ENCODE measurements at places on chromosomes 7 and 10.

DNA sequence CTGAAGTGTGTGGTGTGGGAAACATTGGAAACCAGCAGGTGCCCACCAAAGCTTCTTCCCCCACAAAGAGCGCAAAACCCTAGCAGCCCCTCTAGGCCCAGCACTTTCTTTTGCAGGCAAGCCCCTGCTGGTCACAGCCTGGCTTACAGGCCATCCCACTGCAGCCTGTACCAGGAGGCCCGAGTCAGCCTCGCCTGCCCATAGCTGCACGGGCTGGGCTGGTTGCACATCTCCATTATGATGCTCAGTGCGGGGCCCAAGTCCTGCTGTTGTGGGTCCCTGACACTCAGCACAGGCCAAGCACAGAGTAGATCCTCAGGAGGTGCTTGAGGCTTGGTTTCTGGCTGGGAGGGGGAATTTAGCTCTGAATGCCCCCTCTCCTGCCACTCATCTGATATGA lies 8.0 kb downstream of the CDHR1 start:
- no peak for DNase-seq

DNA sequence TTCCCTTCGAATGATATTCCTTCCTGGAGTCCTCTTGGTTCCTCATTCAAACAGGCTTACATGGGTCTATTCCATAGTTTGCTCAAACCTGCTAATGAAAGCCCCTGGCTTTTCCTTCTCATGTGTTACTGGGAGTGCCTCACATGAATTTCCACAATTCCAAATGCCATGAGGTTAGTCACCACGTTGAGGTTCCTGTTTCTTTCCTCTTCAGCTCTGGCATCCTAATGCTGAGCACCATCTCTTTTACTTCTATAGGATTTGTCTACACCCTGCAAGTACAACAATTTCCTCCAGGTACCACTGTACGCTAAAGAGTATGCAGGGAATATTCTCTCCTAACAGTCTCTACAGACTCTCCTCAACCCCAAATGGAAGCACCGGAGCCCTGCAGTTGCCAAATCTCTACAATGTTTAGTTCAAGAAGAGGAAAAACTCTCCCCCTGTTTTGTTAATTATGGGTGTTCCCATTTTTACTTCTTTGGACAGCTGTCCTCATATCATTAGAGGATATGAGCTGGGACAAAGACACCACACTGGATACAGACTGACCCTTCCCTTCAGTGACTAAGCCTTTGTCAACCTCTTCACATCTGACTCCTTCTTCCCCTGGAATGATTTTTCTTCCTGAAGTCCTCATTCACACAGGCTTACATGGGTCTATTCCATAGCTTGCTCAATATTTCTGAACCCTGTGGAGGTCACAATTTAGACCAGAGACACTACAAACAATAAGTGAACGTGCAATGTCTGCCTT lies 145.8 kb upstream of the BET1 start:
- DNase-seq, result no peak

DNA sequence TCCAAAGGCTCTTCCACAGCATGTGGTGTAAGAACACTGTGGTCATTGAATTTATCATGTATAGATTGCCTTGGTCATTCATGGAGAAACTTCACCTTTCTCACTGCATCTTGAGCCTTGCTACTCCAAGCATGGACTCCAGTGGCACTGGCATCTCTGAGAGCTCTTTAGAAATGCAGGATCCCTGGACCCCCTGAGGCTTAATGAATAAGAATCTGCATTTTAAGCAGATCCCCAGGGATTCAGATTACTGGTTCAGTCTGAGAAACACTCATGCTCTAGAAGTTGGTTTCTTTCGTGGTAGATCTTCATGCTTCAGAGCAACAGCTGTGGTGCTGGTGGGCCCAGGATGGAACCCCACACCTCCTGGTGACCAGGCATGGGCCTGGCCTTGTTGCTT lies 63.2 kb downstream of the CFAP58 start:
- DNase-seq, result no peak

GRCh38 chr10:104092749-104093148 lies 7.1 kb upstream of the COL17A1 start:
- no peak for DNase-seq

DNA sequence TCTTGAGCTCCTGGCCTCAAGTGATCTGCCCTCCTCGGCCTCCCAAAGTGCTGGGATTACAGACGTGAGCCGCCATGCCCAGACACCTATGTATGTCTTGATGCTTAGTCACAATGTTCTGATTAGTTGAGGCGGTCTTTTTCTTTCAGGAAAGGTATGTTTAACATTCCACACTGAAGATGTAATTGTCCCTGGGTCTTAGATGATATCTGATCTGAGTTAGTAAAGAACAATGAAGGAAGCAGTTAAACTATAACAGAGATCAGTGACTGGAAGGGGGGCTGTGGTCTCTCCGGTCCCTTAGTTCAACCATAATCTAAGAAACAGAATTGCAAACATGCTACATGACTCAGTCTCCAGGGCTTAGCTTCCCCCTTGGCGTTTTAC lies 31.5 kb upstream of the SH2D4B start:
- DNase-seq, result no peak

DNA sequence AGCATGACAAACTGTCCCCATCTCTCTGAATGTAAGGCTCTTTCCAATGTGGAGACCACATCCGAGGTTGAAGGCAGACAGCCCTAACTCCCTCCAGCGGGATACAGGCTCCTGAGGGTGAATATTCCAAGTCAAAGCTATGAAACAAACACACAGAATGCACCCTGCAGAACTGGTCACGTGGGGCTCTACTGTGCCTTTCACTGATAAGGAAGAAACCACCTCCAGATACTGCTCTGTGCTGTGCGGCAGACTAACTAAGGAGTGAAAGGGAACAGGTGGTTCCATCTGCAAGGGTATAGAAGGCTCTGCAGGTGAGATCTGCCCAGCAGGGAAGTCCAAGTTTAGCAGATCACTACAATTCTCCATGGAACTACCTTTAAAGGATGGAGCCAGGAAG lies 534.4 kb downstream of the KCNMA1 start:
- no peak for DNase-seq

DNA sequence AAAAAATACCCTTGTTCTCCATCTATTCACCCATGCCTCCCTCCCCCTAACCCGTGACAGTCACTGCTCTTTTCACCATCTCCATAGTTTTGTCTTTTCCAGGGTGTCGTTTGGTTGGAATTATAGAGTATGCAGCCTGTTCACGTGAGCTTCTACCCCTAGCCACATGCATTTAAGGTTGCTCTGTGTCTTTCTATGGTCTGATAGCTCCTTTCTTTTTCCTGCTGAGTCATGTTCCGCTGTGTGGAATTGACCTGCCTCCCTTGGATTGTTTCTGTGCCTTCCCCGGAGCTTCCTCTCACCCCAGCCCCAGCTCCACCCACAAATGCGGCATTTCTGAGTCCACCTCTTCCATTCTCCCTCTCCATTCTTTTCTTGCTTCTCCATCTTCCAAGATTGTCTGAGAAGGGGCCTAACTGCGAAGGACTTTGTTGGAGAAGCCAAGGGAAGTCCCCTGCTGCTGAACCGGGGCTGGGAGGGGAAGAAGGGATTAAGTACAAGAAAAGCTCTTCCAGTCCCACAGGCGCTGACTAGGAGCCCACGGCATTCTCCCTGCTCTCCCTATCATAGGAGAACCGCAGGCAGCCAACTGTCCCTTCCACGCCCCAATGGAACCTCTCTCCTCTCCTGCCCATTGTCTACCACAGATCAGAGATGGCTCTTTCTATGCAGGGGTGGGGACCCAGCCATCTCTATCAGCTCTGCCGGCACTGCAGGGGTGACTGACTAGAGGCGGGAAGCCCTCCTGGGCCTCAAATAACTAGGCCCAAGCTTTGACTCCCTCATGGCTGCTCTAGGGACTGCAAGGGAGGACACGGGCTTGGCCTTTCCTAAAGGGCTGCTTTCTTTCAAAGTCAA lies 87.5 kb upstream of the ANLN start:
- DNase-seq, result peak; percentile 81

- DNase-seq, result peak; percentile 78
Observed at GRCh38 chr7:39761449-39761848, 138.1 kb downstream of the RALA start.

- peak; percentile 50 for DNase-seq
Observed at GRCh38 chr10:23344241-23344841, at the start of gene C10orf67. Gene C10orf67 (minus strand): TSS chr10:23344797. CDS start chr10:23344774, 23 bp downstream.

GRCh38 chr10:132400041-132400546 lies 3.1 kb downstream of the PWWP2B start:
- no peak for DNase-seq

DNA sequence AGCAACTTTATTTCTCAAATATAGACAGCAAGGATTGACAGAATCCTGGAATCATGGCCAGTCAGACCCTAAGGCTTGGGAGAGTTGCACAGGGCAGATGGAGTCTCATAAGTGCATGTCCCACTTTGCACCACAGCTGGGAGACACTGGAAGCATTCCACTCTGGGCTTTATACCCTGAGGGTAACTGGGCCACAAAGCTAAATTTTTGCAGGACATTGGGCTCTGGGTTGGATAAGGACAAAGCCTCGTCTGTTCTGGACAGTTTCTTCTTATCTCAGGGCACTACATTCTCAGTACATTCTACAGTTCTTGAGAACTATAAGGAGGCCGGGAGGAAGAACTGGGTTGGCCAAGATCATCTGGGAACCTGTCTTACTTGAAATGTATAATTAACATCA lies 158.3 kb upstream of the IGFBP3 start:
- no peak for DNase-seq

DNA sequence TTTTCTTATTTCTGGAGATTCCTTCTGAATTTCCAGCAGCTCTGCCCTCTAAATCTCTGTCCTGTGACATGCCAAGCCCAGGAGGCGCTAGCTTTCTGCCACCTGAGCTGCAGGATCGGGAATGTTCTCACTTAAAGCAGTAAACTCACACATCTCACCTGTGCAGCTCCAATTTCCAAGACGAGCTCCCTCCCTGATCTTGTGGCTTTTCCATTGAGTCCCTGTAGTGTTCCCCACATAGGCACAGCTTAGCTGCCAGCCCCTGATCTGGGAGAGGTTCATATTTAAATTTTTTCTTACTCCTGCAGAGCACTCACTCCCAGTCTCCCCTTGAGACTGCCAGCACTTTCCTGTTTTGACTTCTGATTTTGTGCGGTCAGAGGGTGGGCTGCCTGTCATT lies 479.3 kb downstream of the GLRX3 start:
- no peak for DNase-seq

DNA sequence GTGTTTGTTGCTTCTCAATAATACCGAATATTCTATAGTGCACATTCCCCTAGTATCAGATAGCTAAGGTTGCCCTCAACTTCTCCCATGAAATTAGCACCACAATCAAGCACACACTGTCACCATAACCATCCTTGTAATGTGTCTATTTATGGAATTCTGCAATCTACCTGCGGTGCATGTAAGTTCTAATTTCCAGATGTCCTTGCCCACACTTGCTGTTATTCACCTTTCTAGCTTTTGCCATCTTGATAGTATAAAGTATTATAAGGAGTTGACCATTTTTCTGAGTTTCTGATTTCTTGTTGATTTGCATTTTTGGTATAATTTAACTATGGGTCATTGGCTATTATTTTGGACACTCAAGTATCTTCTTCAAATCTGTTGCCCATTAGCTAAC lies 490.1 kb upstream of the GALNT17 start:
- no peak for DNase-seq

GRCh38 chr7:10022957-10023356 lies 950.7 kb upstream of the PHF14 start:
- DNase-seq, result peak; percentile 88

- no peak for DNase-seq
Observed at GRCh38 chr10:112345202-112345601, 28.7 kb upstream of the ACSL5 start.

- DNase-seq, result no peak
Observed at GRCh38 chr7:28806841-28807240, 151.3 kb downstream of the TRIL start.

GRCh38 chr10:52770904-52771303 lies 1.7 kb downstream of the MBL2 start:
- no peak for DNase-seq

DNA sequence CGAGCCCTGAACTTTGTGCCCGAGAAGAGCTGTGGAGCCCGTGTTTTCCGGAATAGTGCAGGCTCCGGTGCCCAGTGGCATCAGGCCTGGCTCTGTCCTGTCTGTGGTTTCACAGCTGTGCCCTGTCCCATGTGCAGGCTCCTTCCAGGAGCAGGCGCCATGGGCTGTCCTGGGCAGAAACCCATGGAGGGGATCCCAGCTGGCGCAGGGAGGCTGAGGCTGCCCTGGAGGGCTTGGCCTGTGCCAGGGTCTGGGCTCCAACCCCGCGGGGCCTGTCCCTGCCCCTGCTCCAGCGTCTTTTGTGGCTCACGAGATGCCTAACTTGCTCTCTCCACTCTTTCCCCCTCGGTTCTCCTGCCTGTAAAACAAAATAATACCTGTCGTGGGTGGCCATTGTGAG lies 23.3 kb upstream of the CRHR2 start:
- no peak for DNase-seq

DNA sequence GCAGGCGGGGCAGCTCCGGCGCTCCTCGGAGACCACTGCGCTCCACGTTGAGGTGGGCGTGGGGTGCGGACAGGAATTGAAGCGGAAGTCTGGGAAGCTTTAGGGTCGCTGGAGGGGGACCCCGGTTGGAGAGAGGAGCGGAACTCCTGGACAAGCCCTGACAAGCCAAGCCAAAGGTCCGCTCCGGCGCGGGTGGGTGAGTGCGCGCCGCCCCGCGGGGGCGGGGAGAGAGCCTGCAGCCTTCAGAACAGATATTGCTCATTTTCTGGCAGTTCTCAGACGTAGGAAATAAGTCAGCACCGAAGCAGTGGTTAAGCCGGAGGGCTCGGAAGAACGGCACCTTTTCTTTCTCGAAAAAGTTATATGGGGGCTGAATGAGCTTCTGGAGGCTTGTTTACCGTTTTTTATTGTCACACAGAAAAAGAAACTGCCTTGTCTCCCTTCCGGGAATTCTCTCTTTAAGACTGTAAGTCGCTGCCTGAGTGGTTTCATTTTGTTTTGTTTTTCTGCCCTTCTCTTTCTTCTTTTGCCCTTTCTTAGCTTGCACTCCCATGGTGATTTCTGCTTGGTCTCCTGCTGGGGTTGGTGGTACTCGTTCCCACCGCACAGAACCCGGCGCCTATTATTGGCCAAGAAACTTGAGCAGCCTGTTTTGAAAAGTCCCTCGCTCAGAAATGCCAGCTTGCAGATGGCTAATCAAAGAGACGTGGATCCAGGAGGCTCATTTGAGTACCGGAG lies 732 bp downstream of the FAS start:
- peak; percentile 53 for DNase-seq

- DNase-seq, result no peak
Observed at GRCh38 chr7:4010061-4010605, 672.0 kb upstream of the FOXK1 start.

GRCh38 chr10:76881477-76882220 lies 756.0 kb downstream of the KCNMA1 start:
- DNase-seq, result no peak

GRCh38 chr10:104809288-104810090 lies 168.4 kb downstream of the SORCS3 start:
- peak; percentile 88 for DNase-seq

DNA sequence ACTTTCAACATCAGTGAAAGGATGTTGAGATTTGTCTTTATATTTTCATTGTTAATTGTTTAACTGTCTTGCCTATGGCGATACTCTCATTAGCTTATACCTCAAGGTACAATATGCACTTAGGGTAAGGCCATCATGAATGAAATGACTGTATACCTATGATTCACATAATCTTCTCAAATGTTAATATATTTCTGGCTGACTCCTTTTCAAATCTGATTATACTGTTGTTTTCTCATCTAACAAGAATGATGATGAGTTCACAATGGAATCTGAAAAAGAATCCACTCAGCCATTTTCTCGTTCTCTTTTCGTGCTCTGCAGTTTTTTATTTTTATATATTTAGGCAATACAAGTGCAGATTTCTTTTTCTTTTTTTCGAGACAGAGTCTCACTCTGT lies 159.1 kb downstream of the ARHGAP12 start:
- no peak for DNase-seq

Data from NCI-H69 (cell line).